Erythroblast (primary cell): ENCODE measurements at places on chromosomes 7 and 10.

DNA sequence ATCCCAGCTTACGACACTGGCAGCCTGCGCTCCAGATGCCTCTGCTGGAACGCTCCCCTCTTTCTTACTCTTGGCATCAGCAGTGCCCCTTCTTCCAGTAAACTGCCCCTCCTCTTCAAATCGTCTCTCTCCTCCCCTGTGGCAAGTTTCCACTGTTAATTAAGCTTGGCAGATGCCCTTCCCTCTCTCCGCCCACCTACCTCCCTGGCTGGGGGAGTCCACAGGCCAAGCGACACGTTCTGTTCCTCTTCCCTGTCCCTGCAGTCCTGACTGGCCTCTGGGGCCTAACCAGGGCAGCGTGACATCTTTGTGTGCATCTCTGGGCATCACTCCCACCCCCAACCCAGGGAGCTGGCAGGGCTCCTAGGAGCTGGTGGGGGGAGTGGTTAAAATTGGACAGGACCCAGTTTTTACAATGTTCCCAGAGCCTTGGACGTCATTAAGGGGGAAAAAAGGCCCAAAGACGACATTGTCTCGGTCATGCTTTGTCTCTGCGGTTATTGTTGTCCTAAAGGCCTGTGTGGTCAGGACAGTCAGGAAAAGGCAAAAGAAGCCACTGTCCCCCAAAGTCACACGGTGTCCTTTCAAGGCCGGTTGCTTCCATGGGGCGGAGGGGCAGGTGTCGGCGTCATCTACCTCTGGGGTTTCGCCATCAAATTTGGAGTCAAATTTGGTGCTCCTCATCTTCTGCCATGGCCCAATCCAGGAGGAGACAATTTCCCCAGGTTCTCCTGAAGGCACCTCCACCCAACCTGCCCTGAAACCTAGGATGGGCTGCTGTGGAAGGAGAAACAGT, 54.2 kb downstream of the DLG5 start:
- DNase-seq, result no peak

DNA sequence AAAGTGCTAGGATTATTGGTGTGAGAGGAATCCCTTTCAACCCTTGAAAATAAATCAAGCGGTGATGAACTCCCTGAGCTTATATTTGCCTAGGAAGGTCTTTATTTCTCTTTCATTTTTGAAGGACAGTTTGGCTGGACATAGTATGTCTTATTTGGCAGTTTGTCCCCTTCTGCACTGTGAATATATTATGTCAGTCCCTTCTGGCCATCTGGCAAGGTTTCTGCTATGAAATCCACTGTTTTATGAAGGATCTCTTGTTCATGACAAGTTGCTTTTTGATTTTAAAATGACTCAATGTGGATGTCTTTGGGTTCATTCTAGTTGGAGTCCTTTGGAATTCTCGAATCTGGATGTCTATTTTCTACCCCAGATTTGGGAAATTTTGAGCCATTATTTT, 21.7 kb upstream of the MCM10 start:
- DNase-seq, result no peak

DNA sequence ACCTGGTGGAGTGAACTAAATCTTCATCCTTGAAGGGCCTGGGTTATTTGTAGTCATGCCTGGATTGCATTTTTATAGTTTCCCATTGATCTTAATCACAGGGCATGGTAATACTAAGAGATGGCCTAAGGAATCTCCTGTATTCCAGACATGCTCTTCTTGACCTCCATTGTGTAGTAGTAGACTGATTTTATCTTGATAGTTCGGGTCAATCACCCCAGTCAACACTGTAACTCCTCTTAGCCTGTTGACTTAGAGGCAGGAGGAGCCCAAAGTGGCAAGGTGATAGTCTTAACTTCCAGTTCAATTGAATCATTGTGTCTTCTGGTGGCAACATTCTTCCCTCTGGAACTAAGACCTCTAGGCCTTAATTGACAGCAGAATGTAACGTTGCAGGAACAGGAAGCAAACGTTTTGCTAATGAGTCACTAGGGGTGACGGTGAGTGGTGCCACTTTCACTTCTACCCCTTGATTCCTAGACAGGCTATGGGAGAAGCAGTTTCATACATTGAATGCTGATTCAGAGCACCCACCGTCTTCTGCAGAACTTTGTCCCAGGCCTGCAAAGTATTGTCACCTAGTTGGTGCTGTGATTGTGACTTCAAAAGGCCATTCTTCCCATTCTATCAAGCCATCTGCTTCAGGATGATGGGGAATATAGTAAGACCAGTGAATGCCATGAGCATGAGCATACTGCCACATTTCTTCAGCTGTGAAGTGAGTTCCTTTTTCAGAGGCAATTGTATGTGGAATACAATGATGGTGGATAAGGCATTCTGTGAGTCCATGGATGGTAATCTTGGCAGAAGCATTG, 24.0 kb upstream of the PAPSS2 start:
- no peak for DNase-seq

- DNase-seq, result no peak
Measured at GRCh38 chr7:41339913-41340676, 362.8 kb downstream of the INHBA start.

- DNase-seq, result no peak
Measured at GRCh38 chr7:25482631-25483030, 254.3 kb upstream of the NPVF start.

DNA sequence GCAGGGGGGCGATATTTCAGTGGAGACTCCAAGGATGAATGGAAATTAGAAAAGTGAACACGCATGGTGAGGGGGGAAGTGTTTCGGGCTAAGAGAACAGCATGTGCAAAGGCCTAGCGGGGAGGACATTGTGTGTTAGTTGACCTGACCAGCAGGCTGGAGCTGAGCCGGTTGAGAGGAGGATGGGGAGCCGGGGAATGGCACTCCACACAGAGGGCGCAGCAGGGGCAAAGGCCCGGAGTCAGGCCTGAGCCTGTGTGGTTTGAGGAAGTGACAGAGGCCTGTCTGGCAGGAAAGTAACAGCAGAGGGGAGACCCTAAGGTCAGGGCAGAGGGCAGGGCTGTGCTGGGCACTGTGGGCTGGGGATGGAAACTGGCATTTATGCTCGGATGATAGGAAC, 83.2 kb upstream of the ZNF479 start:
- DNase-seq, result no peak

DNA sequence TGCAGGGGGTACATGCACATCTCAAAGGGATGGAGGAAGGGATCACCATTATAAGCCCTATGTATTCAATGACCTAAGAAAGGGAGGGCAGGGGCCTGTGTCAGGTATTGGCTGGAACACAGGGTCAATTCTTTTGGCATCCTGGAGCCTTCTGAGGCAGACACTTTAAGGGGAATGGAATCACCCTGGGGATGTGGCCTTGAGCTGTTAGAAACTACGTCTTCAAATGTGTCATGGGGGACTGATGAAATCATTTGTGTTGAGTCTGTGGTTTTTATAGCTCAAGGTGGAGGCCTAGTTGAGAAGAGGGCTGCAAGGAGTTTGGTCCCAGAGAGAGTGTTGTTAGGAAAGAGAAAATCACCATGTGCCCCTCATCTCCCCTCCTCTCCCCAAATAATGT, 206.1 kb upstream of the CELF2 start:
- no peak for DNase-seq

GRCh38 chr7:44311561-44312495, 13.6 kb downstream of the CAMK2B start:
- no peak for DNase-seq

DNA sequence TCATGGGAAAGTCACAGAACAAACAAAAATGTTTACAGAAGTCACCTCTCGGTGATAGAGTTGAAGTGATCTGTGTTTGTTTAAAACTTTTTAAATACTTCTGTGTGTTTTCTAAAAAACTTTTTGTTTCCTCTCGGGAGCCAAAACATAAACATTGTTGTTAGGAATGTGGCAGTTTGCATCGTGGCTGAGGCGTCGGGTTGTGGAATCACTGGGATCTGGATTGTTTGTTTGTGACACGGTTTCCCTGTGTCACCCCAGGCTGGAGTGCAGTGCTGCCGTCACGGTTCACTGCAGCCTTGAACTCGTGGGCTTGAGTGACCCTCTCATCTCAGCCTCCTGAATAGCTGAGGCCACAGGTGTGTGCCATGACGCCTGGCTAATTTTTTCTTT, 29.0 kb upstream of the SUN1 start:
- DNase-seq, result no peak

GRCh38 chr7:55476852-55477780, 95.2 kb downstream of the VOPP1 start:
- no peak for DNase-seq

DNA sequence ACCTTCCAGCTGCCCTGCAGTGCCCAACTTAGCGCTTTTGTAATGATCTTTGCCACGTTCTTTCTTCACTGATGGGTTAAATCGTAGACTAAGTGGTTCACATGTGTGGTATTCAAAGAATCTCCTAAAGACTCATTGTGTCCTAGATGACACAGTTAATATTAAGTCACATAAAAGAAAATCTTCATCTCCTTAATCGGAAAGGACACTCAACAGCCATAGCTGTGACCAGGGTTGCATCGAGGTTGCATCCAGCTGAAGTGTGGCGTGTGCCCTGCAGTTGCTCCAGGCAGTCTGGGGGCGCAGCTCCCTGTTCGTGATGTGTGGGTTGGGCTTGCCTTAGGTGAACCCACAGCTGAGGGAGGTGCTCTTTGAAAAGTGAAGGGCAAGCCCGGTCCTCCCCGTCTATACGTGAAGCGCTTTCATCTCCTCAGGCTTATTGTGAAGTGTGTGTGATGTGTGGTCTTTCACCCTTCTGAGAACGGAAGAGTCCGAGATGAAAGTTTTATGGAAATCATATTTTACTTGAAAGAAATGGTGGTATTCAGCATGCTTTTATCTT, 122.7 kb downstream of the TRRAP start:
- DNase-seq, result no peak

- DNase-seq, result no peak
Measured at GRCh38 chr10:77493851-77494261, 143.8 kb downstream of the KCNMA1 start.

GRCh38 chr10:83222832-83223742, 916.2 kb upstream of the GHITM start:
- no peak for DNase-seq

GRCh38 chr10:122277526-122278136, 6.5 kb downstream of the BTBD16 start:
- DNase-seq, result no peak

DNA sequence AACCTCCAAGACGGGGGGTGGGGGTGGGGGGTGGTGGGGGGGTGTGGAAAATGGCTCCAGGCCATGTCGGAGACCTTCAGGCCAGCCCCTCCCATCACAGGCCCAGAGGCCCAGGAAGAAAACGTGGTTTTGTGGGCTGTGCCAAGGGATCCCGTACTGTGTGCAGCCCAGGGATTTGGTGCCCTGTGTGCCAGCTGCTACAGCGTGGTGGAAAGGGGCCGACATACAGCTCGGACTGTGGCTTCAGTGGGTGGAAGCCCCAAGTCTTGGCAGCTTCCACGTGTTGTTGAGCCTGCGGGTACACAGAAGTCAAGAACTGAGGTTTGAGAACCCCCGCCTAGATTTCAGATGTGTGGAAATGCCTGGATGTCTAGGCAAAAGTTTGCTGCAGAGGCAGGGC, 259.7 kb downstream of the HGF start:
- DNase-seq, result no peak

GRCh38 chr10:58742141-58742540, 229.5 kb downstream of the BICC1 start:
- no peak for DNase-seq
